C1 segment of cervical spinal cord (tissue), 14 donors: ENCODE measurements at places on chromosomes 1 and 21.
A peak's percentile ranks its signal among the peaks of the same experiment; 100 is the strongest.

DNA sequence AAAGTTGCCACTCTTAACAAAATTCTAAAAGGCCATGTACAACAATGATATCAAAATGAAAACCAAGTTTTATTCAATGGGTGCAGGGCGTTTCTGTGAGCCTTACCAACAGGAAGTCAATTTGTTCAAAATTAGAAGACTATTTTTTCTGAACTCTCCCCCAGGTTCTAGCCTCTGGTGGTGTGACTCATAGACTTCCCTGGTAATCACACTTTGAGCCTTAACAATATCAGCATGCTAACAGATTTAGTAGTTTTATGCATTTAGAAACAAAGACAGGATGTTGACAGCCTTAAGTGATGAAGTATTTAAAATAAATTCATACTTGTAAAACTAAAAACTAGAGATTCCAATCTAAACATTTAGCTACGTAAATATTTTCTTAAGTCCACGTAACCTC, 88.4 kb downstream of the LRRC8C start:
- DNase-seq: no peak

DNA sequence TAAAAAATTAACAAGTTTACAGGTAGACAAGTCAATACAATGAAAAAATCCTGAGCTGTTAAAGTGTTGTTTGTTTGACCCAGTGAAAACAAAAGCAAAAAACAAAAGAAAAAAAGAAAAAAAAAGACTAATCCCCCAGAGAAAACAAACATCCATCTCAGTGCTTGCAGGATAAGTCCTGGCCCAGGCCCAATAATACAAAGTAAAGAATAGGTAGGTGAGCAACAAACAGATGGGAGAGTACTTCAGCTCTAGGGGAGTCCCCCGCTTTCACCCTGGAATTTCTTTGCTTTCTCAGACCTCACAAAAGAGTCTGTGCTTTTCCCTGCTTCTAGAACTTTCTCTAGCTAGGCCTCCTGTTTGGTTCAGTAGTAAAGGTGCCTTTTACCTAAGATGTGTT, 70.3 kb downstream of the ABCA4 start:
- no peak for DNase-seq

GRCh38 chr1:168821434-168821833, 92.4 kb upstream of the DPT start:
- DNase-seq: no peak

- DNase-seq: no peak
These were observed 14.1 kb downstream of the ZNF697 start for GRCh38 chr1:119634016-119634415.

DNA sequence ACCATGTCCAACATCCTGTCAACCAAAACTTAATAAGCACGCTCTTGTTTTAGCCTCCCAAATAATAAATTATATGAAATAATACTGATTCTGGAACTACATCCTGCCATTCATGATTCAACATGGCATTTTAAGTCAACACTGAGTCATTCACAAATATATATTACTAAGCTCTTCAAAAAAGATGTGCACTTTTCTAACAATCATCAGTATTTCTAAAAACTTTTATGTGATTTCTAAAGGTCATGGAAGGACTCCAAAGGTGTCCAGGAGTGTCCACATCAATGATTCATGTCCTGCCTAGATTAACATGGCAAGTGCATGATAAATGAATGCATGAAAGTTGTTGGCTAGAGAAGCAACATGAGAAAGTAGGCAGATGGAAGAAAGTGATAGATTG, 51.6 kb downstream of the NEGR1 start:
- no peak for DNase-seq

GRCh38 chr1:55428231-55428630, 213.1 kb upstream of the USP24 start:
- DNase-seq: no peak

DNA sequence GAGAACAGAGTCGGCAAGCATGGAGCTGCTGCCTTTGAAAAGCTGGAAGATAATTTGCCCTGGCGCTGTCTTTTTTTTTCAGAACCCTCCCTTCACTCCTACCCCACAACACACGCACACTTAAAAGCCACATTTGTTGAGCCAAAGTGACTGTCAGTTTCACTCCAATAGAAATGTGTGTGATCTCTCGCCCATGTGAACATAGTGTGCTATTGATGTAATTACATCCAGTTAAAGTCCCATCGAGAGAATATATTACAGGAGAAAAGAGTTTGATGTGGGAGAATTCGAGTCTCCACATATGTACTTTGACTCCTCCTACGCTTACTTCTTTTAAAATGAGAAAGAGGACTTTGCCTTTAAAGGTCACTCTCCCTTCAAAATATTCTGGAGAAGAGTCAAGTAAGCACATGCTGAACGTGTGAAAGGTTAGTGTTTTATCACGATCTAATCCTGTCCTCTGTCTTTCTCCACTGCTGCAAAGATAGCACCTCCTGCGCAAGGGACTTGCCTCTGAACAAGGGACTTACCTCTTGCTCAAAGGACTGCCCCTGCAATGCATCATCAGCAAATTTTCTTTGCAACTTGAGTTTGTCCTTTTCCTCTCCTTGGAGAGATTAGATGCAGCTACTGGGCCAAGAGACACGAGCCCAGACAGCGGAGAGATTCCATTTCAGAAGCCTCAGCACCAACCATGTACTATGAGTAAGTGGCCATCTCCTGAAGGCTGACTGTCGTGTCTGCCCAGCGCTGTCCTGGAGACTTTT, 613.9 kb downstream of the PTPRU start:
- no peak for DNase-seq

DNA sequence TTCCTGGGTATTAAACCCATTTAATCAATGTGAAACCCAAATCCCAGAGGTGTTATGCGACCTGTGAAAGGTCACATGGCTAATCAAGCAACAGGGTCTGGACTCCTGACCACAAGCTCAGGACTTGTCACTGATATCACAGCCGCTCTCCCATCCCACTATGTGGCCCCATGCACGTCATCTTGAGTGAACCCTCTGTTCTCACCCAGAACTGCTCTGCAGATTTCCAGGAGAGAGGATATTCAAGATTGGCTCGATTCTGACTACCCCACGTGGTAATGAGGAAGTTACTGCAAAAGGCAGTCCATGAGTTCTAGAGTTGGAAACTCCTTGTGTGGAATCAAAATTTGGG, 173.5 kb upstream of the ETV3 start:
- no peak for DNase-seq

GRCh38 chr21:41289431-41289830, 27.2 kb upstream of the FAM3B start:
- no peak for DNase-seq

GRCh38 chr1:202689082-202689481, 21.2 kb downstream of the SYT2 start:
- no peak for DNase-seq

DNA sequence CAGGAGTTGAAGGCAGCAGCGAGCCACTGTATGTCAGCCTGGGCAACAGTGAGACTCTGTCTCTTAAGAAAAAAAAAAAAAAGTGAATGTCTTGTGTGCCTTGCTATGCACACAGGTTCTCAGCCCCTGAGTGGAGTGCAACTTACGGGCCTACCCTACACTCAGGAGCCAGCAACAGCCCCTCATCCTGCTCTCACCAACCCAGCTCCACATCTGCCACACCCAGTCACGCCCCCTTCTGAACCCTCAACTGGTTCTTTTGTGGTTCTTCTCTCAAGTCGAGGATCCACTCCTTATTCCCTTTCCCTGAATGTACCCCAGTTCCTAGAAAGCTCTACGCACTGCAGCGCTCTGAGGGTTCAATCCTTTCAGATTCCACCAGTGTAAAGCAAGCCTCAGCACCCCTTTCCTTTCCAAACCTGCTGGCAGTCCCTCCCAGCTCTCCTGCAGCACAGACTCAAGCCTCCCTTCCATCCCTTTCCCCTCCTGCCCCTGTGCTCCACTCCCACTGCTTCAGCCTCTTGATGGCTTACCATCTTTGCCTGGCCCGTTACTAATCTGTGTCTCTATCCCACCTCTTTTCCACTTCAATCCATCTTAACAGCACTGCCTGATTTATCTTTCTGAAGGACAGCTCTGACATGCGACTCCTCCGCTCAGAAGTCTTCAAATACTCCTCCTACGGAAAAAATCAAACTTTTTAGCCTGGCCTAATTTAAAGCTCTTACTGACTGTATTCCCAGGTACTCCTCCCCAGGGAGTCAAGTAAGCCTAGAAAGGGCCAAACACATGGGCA, 38.1 kb downstream of the GNB1 start:
- DNase-seq: no peak

- no peak for DNase-seq
These were observed 4.9 kb downstream of the NR1I3 start for GRCh38 chr1:161233102-161233501.

- peak; percentile 23 for DNase-seq
These were observed 13.9 kb downstream of the PLA2G2F start for GRCh38 chr1:20153000-20153418.

DNA sequence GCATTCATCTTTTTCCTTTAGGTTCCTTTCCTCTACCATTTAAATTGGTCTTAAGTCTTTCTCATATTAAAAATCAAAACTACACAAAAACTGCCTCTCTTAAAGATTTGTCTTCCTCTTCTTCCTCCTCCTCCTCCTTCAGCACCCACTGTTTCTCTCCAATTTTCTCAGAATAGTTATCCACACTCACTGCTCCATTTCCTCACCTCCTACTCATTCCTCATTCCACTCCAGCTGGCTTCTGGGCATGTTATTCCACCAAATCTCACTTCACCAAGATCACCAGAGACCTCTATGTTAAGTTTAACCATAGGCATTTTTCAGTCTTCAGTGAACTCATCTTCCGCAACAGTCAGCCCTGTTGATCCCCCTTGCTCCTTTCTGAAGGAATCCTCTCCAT, 173.7 kb downstream of the SLC35F3 start:
- DNase-seq: no peak

GRCh38 chr1:171654201-171654941, 1.9 kb upstream of the MYOC start:
- DNase-seq: no peak
